ENCODE measurements at places on chromosomes 3 and 15.

GRCh38 chr3:45944830-45945620 lies 1.8 kb downstream of the CXCR6 start:
- no peak for DNase-seq

DNA sequence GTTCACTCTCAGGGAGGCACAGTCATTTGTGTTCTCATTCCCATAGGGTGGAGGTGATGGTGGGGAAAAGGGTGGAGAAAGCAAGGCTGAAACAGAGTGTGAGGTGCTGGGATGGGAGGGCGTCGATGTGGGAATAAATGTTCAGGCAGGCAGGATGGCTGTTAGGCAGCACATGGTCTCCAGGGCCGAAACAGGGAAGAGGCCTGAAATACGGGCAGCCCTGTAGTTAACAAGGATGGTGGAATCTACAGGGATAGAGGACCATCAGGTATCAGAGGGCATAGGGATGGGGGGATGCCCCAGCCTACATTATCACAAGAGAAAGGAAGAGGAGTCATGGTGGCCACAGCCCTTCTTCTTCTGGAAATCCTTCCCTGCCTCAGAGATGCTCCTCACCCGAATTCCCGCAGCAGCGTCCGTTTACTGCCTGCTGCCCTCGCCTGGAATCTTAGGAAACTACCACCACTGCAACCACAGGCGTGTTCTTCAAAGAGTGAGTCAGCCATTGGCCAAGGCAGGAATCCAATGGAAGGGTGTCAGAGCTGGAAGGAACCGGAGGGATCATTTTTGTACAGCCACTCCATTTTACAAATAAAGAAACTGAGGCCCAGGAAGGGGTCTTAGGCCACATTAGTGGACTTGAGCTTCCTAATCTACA lies 49.7 kb upstream of the POMGNT2 start:
- DNase-seq: no peak

GRCh38 chr3:170536712-170537111 lies 49.2 kb downstream of the SLC7A14 start:
- DNase-seq: no peak

DNA sequence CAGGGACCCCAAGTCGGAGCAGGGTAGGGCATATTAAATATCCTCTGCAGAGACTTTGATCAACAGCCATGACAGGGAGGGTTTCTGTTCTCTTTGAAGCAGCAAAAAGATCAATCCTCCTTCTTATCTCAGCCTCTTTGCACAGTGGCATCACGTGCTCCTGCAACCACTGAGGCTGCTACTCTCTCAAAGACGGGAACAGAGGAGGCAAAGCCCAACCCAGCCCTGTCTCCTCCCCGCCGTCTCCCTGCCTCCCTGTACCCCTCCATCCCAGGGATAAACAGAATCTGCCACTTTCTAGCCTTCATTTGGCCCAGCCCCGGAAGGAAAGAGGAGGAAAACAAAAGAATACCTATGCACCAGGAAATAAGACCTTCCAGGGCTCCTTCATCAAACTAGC lies 7.5 kb upstream of the TBC1D21 start:
- no peak for DNase-seq

DNA sequence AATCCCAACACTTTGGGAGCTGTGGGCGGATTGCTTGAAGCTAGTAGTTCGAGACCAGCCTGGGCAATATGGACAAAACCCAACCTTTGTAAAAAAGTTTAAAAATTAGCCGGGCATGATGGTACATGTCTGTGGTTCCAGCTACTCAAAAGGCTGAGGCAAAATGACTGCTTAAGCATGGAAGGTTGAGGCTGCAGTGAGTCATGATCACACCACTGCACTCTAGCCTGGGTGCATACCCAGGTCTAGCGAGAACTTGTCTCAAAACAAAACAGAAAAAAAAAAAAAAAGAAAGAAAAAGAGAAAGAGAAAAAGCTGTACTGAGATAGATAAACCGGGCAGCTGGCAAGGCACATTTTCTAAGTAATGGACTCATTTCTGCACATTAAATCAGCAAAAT lies 10.6 kb downstream of the ARPP19 start:
- DNase-seq: no peak

DNA sequence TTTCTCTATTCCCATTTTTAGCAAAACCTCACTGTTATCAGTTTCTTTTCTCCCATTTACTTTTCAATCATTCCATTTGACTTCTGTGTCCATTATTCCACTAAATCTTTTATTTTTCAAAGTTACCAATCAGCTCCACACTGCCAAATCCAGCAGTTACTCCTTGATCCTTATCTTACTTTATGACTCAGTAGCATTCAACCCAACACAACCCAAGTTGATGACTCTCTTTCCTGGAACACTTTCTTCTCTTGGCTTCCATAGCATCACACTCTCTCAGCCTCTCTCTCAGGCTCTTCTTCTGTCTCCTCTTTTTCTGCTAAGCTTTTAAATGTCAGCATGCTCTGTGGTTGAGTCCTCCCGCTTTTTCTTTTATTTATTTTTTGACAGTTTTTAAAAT lies 36.3 kb downstream of the RASGRP1 start:
- no peak for DNase-seq

DNA sequence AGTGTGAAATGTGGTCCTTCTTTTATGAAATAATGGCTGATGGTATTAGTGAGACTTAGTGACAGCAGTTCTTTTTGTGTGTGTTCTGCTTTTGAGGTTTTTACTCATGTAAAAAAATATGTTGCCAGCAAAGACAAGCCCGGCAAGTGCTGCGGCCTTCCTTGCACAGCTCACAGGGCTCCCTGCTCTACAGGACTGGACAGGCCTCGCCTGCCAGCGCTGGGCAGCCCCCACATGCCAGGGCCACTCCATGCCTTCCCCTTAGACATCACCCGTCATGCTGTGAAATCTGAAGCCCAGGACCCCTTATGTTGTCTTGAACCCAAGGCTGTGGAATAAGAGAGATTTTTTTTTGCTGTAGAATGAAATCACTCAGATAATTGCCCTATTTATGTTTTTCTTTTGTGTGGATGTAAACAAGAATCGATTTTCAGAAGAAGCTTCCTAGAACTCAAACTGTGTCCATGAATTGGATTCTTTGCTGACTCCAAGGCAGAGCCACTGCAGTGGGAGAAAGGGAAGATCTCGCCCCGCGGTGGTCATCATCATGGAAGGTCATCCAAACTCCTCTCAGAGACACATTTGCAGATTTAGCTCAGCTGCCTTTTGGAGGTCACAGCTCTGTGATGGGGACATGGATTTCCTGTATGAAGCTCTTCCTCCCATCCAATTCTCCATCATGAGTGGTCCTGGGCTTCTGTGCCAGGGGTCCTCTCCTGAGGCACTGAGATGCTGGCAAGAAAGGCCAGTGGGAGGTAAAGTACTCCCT lies 150.8 kb downstream of the ATP10A start:
- no peak for DNase-seq

DNA sequence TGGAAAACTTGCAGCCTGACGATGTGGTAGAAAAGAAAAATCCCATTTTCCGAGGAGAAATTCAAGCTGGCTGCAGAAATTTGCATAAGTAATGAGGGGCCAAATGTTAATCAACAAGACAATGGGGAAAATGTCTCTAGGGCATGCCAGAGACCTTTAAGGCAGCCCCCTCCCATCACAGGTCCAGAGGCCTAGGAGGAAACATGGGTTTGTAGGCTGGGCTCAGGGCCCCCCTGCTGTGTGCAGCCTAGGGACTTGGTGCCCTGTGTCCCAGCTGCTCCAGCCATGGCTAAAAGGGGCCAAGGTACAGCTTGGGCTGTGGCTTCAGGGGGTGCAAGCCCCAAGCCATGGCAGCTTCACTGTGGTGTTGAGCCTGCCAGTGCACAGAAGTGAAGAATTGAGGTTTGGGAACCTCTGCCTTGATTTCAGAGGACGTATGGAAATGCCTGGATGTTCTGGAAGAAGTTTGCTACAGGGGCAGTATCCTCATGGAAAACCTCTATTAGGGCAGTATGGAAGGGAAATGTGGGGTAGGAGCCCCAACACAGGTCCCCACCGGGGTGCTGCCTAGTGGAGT lies 75.9 kb upstream of the CADPS start:
- no peak for DNase-seq

- no peak for DNase-seq
Observed at GRCh38 chr3:157868946-157869345, 237.3 kb downstream of the SHOX2 start.

GRCh38 chr3:192155194-192155593 lies 572.1 kb downstream of the FGF12 start:
- DNase-seq: no peak

DNA sequence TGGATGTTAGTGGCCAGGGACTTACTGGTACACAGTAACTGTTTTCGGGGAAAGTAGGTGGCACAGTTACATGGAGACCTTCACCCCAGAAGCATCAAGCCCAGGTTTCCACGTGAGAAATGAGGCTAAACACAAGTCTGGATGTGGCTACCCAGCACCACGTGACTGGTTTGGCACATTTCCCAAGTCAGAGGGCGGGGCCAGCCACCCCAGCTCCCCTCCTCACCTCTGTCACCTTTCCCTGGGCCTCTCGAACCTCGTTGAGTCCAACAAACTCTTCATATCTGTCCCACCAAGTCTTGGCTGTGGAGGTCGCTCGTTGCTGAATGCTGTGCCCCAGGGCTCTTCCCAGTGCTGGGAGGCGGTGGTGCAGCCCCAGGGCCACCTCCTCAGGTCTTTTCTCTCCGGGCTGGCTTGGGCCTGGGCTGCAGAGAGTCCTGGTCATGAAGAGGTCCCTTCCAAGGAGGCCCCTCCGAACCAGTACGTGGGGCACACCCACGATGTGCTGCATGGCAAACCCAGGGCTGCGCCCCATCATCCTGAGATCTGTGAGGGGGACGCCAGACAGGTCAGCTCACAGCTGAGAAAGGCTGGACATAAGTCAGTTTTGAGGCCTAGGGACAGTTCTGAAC lies 4.8 kb upstream of the PLXNB1 start:
- DNase-seq: no peak

DNA sequence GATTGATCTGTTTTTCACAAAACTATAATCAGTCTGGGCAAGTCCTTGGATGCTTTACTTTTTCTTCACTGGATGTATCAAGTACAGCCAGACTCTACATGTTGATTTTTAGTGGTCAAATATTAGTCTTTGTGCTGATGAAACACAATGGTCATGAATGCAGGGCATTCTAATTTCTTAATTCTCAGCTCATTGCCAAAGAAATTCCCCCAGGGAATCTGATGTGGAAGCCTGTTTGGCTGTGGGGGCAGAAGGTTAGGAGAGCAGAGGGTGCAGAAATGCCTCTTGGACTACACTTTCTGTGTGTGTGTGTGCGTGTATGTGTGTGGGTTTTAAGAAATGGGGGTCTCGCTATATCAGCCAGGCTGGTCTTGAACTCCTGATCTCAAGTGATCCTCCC lies 48.7 kb upstream of the HACD2 start:
- no peak for DNase-seq

DNA sequence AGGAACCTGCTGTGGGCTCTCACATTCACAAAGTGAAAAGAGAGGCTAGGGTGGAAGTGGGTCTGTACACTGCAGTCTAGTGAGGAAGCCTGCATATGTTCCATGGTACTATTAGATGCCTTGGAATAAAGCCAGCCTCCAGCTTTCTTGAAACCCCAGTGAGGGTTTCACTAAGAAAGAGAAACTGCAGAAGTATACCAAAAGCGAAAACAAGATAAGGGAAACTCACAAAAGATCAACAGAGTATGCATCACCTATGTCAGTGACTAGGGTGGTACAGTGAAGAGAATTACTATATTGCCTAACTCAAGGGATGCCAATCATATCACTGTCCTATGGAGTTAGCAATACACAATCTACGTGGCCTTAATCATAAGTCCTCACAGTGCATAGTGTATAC lies 212.5 kb upstream of the GADL1 start:
- DNase-seq: peak; percentile 58

DNA sequence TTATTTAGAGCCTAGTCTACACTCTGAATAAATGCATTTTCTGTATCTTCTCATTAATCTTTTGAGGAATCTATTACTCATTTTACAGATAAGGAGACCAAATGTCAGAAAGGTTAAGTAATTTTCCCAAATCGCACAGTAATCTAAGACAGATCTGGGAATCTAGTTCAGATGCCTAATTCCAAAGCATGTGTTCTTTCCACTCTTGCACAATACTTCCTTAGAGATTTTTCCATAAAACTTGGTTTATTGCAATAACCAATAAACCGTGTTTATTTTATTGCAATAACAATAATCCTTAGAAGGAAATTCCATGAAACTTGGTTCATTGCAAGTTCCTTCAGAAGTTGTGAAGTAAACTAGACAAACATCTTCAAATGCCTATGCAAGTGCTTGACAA lies 17.4 kb upstream of the COL8A1 start:
- DNase-seq: no peak

DNA sequence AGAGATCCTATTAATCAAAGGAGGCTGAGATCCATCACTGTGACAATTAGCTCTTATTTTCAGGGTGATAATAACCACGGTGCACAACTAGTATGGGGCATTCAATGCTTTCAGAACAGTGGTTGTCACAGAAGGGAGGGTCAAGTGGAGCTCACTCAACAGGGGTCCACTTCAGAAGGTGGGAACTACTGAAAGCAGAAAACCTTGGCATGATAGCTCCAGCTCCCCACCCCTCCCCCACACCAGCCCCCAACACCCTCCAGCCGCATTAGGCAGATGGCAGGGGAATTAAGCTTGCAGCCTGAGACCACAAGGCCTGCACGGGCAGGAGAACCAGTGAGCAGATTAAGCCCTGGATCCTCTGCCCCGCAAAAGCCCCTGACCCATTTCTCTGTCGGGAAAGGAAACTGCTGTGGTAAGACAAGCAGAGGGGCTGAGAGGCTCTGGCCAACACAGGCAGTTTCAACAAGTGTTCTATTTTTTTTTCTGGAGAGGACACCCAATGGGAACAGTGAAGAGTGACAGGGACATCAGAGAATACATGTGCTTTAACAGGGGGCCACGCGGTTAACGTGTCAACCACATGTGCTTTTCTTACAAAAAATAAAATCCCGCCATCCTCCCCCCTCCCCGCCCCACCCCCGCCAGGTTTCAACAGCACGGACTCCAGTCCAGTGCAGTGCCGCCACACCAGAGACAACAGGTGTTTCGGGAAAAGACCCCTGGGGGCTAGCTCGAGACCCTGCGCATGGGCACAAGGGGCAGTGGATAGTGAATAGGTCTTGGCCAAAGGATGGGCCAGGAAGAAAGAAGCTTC lies 997 bp downstream of the FYCO1 start:
- DNase-seq: peak; percentile 49

DNA sequence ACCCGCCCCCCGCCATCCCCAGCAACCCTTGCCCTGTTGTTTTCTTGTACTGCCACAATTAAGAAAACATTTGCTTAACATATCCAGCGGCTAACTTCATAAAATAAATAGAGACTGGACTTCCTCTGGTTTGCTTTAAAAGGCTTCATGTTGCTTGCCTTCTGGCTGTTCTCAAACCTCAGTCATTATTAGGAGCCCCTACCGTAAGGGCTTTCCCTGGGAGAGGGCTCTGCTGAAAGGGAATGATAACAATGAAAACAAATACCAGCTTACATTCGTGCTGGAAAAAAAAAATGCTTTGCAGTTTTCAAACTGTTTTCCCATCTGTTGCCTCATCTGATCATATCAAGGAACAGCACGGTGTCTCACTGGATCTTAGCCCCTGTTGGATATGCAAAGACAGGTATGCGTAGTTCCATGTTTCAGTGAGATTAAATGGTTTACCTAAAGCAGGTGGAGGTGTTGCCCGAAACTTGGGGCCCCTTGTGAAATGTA lies 77.2 kb upstream of the VGLL4 start:
- DNase-seq: no peak

- no peak for DNase-seq
Observed at GRCh38 chr3:189507856-189508255, 123.3 kb upstream of the TP63 start.

GRCh38 chr3:14143271-14144225 lies 18.7 kb downstream of the TMEM43 start:
- no peak for DNase-seq

GRCh38 chr15:63250312-63250965 lies 27.0 kb upstream of the APH1B start:
- no peak for DNase-seq
